H9 (cell line): ENCODE measurements at places on chromosomes 12 and 14.
A peak's percentile ranks its signal among the peaks of the same experiment; 100 is the strongest.

- no peak for DNase-seq
Measured at GRCh38 chr12:110641521-110641920, 27.6 kb downstream of the TCTN1 start.

DNA sequence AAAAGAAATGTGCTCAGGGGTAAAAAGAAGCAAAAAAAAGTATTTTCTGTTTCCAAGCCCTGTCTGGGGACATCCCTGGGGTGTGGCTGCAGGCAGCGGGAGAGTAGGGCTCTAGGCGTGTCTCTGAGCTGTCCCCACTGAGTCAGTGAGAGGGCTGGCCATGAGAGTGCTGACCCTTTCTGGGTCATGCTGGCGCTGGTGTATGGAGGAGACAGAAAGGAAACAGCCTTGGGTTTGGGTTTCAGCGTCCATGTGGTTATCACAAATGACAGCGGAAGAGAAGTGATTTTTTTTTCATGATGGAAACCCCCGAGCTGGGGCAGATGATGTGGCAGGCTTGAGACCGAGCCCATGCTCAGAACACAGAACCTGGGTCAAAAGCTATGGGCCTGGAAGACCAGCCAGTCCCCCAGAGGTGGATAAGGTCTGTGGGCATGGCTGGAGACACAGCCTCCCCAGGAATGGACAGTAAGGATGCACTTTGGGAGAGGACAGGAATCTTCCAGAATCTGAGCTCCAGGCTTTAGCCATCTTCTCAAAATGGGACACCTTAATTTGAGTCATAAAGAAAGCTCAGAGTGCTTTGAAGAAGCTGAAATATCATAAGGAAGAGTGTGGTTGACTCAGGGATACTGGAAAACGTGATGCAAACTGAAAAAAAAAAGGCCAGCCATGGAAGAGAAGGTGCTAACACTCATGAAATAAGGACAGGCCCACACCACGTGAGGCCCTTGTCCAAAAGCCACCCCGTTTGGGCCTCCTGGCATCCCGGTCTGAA, 36.2 kb downstream of the SYNE3 start:
- DNase-seq: no peak

DNA sequence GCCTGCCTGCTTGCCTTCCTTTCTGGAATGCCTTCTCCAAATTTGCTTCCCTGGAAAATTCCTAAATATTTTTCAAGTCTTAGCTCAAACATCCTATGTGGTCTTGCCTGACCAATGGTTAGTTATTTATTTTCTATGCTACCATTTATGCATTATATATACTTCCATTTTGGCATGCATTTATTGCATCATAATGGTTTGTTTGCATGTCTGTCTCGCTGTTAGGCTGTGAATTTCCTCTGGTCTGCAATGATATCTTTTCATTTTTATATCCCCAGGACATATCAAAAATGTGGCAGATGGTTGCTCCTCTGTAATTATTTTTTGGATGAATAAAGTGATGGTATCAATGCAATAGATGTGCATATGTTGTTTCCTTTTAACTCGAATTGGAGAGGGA, 30.5 kb downstream of the ATL1 start:
- no peak for DNase-seq

GRCh38 chr12:78725951-78726580, 138.5 kb upstream of the SYT1 start:
- DNase-seq: no peak

DNA sequence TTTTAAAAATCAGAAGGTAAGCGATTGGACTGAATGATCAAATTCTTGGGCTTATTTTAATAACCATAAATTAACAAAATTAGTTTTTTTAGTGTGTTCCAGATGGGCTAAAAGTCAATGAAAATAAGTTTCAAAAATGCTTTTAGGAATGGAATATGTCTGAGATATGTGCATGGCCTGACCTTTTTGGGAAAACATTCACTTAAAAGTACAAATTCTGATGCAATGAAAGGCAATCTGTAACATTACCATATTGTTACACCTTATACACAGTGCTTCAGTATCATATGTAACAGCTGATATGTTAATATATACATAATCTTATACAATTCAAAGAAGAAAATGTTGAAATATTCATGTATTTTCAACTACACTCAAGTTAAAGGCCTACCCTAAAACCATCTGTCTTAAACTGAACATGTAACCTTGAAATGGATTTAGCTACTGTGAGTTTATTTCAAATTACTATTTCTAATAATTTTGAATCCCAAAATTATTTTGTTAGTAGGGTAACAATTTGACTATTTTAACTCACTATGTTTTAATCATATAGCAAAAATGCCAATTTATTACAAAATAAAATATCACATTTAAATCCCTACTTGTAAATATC, 84.8 kb downstream of the EEA1 start:
- DNase-seq: no peak

GRCh38 chr12:99152337-99152736, 495.2 kb upstream of the GARIN6 start:
- no peak for DNase-seq

DNA sequence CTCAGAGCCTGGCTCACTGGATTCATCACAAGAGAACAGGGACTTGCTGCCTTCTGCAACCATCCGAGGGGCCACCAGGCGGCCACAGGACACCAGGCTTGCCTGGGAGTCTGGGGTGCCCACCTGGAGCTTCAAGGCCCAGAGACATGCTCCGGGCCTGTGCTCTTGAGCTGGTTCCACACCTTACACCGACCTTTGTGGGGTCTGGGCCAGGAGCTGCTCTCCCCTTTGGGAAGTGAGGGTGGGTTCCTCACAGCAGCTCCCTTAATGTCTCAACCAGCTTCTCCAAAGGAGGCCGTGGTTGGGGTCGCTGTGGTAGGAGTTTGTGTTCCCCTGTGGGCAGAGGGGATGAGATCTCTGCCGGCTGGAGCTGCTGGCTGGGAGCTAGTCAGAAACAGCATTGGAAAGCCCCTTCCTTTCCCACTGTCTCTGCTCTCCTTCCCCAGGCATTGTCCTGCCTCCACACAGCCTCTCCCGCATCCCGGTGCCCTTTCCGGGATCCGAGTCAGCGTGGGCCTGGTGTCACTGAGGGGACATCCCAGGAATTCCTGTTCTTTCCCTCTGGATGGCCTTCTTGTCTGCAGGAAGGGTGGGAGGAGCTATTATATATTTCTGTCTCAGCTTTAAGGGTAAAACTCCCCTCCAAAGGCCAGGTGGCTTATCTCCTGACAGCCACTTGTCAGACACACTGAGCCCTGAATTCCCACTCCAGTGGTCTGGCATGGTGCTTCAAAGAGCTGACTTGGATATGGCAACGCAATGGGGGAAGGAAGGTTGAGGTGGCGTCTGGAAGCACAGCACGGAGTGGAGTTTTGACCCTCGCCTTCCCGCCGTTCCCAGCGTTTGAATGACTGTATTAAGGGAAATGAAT, 5.1 kb upstream of the PAPLN start:
- DNase-seq: peak; percentile 91

DNA sequence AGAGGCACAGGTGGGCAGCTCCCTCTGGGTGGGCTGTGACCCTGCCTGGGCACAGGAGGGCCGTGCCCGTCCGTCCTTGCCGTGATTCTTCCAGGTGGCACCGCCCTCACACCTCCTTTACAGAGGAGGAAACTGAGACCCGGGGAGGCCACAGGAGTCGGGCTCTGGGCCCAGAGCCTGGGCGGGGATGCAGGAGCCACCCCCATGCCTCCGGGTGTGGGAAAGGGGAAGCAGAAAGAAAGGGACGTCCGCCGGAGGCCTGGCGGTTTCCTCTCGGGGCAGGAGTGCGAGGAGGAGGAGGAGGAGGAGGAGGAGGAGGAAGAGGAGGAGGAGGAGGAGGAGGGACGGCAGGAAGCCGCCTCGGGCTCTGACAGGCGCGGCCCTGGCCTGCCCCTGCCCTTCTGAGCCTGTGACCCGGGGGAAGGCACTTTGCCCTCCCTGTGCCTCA, 23.0 kb downstream of the SH2B3 start:
- DNase-seq: no peak

DNA sequence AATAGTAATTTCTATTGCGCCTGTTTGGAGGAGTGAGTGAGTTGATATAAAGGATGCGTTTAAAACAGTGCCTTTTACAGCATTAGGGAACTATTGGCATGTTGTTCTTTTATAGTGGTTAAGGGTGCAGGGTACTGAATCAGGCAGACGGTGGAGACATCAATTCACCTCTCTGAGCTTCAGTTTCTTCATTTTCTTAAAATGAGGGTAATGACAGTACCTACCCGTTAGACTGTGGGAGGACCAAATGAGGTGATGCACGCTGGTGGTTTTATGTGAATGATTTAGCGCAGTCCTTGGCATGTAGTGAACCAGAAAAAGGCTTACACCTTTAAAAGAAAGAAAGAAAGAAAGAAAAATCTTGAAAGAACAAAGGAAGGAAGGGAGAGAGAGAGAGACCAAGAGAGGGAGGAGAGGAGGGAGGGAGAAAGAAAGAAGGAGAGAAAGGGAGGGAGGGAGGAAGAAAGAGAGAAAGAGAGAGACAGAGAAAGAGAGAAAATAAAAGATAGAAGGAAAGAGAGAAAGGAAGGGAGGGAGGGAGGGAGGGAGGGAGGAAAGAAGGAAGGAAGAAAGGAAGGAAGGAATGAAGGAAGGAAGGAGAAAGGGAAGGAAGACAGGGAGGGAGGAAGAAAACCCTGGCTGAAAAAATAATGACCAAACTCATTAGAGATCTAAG, 22.2 kb upstream of the CCND2 start:
- DNase-seq: no peak

GRCh38 chr14:43778570-43778936, 728.5 kb downstream of the FSCB start:
- no peak for DNase-seq

DNA sequence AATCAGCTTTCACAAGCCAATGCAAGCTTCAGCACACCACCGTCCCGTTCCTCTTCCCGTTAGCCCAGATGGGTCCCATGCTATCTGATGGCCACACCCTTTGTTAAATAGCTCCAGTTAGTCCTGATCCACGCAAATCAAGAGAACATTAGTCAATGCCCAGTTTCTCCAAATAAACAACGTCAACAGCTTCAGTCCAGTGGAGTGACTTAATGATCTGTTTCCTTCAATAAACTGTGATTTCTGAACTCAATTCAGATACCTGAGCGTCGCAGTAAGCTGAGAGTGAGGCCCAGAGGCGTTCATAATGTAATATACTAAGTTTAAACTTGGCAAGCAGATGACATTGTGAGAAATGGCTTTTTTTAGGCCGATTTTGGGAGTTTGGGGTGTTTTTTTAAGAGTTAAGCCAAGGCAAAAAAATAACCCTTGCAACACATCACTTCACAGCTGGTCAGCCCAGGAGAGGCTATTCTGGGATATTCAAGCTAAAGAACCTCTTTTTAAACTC, 112.3 kb downstream of the ZFP36L1 start:
- no peak for DNase-seq

- no peak for DNase-seq
Measured at GRCh38 chr12:66707002-66707697, 28.3 kb upstream of the GRIP1 start.

- no peak for DNase-seq
Measured at GRCh38 chr12:107271523-107271922, 178.2 kb upstream of the CRY1 start.

- no peak for DNase-seq
Measured at GRCh38 chr12:95231190-95231589, 13.6 kb downstream of the VEZT start.

GRCh38 chr12:93072340-93072739, 143.2 kb upstream of the EEA1 start:
- no peak for DNase-seq

DNA sequence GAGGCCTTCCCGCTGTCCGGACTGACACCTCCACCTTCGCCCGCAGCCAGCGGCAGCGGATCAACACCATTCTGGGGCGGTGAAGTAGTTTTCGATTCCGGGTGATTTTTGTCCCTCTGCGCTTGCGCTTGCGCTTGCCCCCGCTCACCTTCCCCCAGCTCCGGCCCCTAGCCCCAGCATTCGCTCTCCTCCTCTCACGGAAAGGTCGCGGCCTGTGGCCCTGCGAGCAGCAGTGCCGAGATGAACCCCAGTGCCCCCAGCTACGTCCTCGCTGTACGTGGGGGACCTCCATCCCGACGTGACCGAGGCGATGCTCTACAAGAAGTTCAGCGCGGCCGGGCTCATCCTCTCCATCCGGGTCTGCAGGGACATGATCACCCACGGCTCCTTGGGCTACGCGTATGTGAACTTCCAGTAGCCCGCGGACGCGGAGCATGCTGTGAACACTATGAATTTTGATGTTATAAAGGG, 22.7 kb upstream of the SRGAP1 start:
- no peak for DNase-seq

GRCh38 chr12:6362403-6362802, 13.0 kb downstream of the SCNN1A start:
- DNase-seq: no peak

DNA sequence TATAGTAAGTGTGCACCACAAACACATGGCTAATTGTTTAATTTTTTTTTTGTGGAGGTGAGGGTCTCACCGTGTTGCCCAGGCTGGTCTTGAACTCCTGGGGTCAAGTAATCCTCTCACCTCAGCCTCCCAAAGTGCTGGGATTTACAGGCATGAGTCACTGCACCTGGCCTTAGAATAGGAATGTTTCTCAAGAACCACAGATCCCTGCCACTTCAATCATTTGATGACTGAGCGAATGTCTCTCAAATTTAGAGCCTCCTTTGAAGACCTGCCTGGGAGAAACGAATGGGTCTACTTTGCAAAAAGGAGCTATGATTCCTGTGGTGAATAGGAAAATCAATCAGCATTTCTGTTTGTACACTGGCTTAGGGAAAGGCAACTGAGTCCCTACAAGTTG, 33.5 kb upstream of the CHST11 start:
- DNase-seq: no peak

DNA sequence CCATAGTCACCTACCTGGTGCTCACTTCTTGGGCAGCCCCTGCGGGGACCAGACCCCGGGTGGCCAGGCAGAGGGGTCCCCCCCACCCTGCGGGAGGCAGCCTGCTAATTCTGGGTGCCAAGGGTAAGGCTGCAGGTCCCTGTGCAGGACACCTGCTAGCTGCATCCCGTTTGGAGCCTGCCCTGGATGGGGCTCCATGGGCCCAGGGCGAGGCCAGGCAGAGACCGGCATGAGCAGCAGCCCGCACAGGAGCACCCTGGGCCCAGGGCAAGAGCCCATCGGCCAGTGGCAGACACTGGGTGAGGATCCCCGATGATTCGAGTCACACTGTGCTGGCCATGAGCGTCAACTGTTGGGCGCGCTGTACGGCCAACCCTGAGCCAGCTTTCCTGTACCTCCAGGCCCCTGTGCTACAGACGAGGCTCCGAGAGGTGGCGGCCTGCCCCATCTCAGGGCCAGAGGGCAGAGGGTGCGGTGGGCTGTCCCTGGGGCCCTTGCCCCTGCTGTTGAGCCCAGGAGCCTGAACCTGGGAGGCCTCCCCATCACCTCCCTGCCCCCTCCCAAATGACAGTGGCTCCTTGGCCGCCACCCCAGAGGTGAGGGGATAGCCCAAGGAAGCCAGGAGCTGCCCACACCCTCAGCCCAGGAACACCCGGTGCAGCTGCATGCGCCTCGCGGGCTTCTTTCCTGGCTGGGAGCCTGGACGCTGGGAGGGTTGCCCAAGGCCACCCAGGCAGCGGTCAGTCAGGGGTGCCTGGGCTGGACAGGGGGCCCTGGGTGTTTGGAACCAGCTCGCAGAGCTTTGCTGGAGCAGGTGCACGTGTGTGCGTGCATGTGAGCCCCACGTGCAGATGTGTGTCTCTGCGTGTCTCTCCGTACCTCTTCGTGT, 47.7 kb downstream of the CYP46A1 start:
- peak; percentile 35 for DNase-seq

- no peak for DNase-seq
Measured at GRCh38 chr14:100332797-100333196, 9.7 kb downstream of the SLC25A47 start.
